ENCODE measurements at places on chromosomes 6 and 20.

GRCh38 chr6:165842281-165842936 lies 179.4 kb upstream of the PDE10A start:
- DNase-seq, result no peak

DNA sequence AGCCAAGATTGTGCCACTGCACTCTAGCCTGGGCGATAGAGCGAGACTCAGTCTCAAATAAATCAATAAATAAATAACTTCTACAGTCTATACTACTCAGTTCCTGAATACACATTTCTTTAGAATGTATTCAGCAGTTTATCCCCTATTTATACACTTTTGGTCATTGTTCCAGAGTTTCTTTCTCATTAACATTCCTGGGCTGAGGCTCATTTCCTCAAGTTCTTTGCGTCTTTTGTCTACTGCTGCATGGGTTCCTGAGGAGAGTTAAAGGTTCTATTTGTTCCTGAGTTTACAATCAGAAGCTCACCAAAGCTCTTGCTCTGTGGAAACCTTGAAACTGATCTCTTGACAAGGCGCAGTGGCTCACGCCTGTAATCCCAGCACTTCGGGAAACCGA lies 37.7 kb upstream of the SASH1 start:
- DNase-seq, result peak; percentile 46

DNA sequence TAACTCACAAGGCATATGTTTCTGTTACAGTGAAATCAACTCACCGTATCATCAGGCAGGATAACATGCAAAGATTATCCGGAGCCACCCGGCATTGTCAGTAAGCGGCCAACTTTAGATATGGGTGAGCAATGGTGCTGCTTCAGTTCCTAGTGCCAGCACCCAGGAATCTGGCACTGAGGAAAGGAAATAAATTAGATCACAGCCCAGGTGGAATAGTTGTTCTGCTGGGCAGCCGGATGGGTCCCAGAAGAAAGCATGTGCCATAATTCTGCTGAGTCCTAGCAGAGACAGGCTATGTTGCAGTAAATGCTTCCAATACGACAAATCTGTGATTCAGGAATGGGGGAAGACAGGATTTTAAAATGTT lies 183.6 kb upstream of the SPTLC3 start:
- DNase-seq, result no peak

DNA sequence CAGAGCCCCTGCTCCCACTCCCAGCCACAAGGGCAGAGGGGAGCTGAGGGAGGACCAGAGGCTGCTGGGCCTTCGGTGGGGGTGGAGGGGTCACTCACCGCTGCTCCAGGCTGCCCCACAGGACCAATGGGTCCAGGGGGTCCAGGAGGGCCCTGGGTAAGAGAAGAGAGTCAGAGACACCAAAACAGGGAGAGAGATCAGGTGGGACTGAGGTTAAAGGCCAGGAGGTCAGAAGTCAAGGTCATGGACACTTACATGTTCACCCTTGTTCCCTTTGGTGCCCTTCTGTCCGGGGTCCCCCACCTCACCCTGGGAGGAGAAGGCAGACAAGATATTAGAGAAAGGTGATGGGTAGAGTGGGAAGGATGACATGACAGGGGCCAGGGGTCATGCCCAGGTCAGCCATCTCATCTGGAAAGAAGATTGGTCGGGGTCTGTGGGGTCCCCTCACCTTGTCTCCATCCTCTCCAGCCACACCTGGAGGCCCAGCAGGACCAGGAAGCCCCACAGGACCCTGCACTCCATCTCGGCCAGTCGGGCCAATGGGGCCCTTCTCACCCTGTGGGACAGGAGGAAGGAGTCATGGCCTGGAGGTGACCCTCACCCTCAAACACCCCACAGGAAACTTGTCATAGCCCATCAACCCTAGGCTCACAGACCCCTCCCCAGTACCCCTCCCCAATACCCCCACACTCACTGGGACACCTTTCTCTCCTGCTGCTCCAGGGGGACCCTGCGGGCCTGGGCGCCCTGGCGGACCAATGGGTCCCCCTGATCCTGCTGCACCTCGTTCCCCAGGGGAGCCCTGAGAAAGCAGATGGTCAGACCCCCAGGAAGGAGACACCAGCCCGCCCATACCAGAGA lies 21.0 kb downstream of the COL11A2 start:
- no peak for DNase-seq

- no peak for DNase-seq
Measured at GRCh38 chr20:24109008-24109407, 120.4 kb upstream of the GGTLC1 start.

DNA sequence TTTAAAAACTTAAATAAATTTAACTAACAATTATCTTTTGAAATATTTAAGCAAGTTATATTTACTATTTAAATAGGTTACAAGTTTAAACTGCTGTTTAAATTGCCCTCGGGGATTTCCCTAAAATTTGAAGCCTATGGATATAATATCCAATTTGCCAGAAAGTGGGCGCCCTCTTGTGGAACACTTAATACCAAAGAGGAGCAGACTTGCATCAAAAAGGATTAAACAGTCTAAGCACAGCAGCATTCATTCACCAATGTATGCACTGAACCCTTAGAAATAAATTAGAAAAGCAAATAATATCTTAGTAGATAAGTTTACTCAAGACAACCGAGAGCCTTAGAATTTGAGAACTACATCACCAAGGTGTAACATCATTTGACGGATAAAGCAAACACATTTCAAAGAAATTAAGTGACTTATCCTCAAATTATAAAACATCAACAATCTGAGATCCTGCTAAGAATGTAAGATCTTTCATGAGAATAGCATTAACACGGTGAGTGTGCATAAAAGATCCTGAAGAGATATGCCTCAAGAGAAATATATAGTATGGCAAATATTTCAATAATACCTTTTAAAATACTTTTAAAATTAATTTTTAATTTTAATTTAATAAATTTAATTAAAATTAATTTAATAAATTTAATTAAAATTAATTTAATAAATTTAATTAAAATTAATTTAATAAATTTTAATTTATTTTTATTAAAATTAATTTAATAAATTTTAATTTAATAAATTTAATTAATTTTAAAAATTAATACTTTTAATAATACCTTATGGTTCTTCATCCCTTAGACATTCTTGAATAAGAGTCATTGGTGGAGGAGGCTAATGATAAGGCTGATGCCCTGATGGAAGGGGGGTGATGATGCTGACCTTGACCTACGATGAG lies 11.5 kb upstream of the MEP1A start:
- peak; percentile 26 for DNase-seq

- no peak for DNase-seq
Measured at GRCh38 chr6:139474145-139475108, 100.0 kb upstream of the CITED2 start.

DNA sequence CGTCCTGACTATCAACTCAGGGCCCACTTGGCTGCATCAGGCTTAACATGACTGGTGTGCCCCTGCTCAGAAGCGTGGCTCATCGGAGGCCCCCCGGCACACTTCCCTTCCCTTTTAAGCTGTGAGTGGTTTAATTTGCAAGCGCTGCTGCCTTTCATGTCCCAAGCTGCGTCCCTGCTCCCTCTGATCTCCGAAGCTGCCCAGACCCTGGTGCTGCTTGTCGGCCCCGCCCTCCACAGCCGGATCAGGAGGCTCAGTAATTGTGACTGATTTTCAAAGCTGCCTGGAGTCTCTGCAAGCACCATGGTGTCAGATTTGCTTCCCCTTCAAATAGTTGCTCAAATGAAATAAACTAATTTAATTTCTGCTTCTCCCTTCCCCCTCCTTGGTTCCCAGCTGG lies 71.1 kb downstream of the CDH22 start:
- DNase-seq, result no peak

- no peak for DNase-seq
Measured at GRCh38 chr20:17698384-17698783, 1.4 kb upstream of the BANF2 start.

DNA sequence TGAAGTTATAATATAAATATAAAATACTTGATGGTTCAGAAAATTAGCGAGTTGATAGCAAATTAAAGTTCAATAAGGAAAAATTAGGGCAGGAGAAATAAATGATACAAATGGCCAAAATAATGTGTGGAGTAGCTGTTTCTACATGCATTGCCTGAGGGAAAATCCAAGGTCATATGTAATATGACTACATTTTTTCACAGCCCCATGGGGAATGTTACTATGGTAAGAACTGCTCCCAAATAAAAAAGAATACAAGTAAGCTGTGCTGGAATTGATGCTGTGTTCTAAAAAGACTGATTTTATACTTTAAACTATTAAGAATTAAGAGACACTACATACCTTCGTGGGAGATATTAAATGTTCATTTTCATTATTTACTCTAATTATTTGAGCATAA lies 34.1 kb downstream of the MEI4 start:
- no peak for DNase-seq

- DNase-seq, result peak; percentile 63
Measured at GRCh38 chr20:325889-326644, 715 bp downstream of the SOX12 start.

GRCh38 chr6:29834564-29835436 lies 7.2 kb downstream of the HLA-G start:
- DNase-seq, result no peak

DNA sequence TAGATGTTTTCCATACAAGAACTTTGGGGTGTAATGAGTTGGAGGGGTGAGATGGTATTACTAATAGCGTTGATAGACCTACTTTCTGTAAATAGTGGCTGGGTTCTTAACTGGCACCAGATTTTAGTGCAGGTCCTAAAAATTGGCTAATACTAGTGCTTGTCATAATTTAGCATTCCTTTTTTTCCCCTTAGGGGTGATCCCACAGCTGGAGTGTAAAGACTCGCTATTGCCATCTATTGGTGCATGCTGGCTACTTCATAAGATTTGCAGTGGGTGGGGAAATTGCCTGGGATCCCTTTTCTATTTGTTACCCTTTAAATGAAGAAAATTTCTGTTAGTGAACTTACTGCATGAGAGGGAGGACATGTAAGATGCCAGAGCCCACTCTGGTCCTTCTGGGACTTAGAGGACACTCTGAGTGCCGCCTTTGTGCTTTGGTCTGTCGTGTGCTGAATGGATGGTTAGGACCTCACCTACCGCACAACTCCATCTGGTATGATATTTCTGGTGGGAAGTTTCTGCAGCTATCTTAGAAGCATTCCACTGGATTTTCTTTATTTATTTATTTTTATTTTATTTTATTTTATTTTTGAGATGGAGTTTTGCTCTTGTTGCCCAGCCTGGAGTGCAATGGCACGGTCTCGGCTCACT lies 195.5 kb downstream of the JARID2 start:
- DNase-seq, result peak; percentile 69

DNA sequence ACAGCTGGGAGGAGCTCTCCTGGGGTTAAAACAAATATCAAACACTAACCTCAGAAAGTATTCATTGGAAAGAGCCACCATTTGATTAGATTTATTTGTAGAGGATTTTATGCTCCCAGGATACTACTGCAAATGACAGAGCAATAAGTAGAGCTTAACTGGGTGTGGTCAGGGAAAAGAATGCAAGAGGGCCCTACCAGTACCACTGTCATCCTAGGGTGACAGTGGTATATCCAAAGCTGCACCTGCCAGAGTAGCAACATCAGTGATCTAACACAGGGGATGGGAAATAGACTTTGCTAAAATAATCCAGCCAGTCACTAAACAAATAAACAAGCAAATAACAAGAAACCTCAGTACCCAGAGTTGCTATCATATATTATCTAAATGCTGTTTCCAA lies 29.7 kb downstream of the ERGIC3 start:
- DNase-seq, result no peak

- DNase-seq, result no peak
Measured at GRCh38 chr6:36428911-36429310, 13.7 kb downstream of the PXT1 start.

DNA sequence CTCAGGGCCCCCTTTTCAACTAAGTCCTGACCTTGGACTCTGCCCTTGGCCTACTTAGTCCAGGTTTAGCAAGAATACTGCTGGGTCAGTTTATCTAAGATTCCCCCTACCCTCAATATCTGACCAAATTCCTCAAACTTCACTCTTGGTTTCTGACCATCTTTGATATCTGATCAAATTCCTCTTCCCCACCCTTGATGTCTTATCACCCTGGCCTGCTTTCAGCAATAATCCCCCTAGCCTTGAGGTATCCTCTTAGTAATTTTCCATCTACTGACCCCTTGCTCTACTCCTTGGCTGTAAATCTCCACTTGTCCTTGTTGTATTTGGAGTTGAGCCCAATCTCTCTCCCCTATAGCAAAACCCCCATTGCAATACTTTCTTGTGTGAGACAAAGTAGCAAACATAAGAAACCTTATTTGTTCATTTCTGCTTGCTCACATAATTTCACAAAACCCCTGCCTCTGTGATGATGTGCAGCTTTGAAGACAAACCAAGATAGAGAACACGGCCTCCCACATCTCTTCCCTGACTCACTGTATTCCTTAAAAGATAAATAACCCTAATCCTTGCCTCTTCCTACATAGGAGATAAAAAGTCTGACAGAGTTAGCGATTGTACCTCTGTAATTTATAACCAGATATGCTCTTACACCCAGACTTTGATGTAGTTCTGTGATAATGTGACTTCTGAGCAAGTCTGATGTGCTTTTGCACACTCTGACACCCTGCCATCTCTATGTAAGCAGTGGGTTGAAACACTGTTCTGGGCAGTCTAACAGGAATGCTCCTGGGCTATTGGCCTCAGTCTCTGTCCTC lies 13.8 kb upstream of the IYD start:
- DNase-seq, result no peak

GRCh38 chr20:53494753-53495152 lies 98.9 kb downstream of the ZNF217 start:
- no peak for DNase-seq

DNA sequence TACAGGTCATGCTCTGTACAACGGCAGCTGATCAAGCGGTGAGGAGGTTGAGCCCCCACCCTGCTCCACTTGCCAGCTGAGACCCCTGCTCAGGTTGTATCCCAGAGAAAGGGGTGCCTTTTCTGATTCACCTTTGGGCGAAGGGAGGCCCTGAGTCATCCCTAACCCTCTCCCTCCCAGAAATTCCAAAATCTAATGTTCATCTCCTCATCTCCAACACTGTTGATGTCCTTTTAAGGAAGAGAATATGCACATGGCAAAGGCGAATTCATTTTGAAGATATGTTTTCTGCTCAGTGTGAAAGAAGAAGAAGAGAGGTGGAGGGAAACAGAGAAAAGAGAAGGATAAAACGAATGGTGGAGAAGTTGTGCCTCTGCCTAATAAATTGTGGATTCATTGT lies 120.5 kb downstream of the SCML4 start:
- DNase-seq, result no peak

GRCh38 chr6:132365281-132365907 lies 35.9 kb downstream of the MOXD1 start:
- DNase-seq, result no peak

- peak; percentile 23 for DNase-seq
Measured at GRCh38 chr6:31971279-31971992, 502 bp downstream of the DXO start.

GRCh38 chr20:17786221-17786718 lies 86.5 kb downstream of the BANF2 start:
- DNase-seq, result peak; percentile 60

GRCh38 chr20:53622247-53623133 lies 28.9 kb upstream of the ZNF217 start:
- DNase-seq, result no peak

GRCh38 chr20:58630063-58630462 lies 21.0 kb upstream of the STX16 start:
- DNase-seq, result peak; percentile 71

DNA sequence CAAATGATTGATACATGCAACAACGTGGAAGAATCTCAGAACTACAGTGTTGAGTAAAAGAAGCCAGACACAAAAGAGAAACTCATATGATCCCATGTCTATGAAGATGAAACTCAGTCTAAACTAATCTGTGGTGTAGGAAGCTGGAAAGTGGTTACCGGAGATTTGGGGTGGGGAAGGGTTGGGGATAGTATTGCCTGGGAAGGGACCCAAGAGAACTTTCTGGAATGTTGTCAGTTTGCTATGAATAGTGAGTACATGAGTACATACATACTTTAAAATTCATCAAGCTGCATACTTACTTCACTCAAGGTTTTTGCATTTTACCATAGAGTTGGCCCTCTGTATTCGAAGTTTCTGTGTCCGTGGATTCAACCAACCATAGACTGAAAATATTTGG lies 106.0 kb downstream of the SAMD5 start:
- no peak for DNase-seq
